Kidney epithelial cell (primary cell): ENCODE measurements at places on chromosomes 4 and X. TPM values are rescaled to one million over a fixed set of nuclear protein-coding genes. Genes with fewer than 3 reads are reported as not detected.

The ODAPH gene
- 0.41 and 0.63 TPM in 2 replicates for total RNA-seq

The TIMM8A gene
- 11.7 and 11.8 TPM in 2 replicates for total RNA-seq

The IL1RAPL1 gene
- total RNA-seq, result 0.07 TPM in 1 of 2 replicates, not detected in the other

The IGBP1 gene
- total RNA-seq, result 54.7 and 64.2 TPM in 2 replicates

The SLC26A1 gene
- 0.38 and 0.96 TPM in 2 replicates for total RNA-seq

The TMEM31 gene
- total RNA-seq, result not detected in 2 replicates

The CENPVL2 gene
- total RNA-seq, result 0.96 TPM in 1 of 2 replicates, not detected in the other

DNA sequence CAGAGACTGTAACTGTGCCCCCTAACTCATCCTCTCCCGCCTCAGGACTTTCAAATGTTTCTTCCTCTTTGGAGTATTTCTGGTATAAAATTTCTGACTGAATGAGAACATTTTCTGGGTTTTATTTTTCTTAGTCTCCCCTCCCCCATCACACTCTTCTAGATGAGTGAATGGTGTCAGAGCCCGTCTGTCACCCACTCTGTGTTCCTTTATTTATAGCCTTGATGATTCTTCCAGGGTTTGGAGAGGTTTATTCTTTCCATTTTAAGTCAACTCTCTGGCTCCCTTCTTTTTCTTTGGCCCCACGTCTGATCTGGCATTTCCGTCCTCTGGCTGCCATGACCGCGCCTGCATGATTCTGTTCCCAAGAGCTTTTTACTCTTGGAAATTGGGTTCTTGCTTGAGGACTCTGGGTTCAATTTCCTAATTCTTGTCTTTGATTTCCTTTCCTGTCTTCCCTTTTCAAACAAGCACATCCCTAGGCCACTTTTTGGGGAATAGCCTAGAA lies 128.8 kb downstream of the NSUN7 start:
- DNase-seq, result no peak

- no peak for DNase-seq
Observed at GRCh38 chrX:13717700-13718472, 16.5 kb downstream of the TRAPPC2 start.

DNA sequence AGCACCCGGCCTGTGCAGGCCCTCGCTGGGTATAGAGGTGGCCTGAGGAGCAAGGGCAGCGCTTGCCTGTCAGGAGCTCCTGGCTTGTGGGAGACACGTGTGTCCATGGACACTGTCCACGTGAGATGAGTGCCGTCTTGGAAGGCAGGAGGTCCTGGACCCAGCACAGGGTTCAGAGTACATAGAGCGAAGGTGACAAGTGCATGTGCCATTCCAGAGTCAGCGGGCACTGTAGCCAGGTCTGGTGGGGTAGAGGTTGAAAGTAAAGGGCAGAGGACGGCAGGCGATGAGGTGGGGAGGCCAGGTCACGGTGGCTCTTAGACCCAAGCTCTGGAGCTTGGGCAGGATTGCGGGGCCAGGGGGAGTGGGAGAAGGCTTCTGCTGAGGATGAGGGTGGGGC lies 28.4 kb upstream of the TADA2B start:
- no peak for DNase-seq

DNA sequence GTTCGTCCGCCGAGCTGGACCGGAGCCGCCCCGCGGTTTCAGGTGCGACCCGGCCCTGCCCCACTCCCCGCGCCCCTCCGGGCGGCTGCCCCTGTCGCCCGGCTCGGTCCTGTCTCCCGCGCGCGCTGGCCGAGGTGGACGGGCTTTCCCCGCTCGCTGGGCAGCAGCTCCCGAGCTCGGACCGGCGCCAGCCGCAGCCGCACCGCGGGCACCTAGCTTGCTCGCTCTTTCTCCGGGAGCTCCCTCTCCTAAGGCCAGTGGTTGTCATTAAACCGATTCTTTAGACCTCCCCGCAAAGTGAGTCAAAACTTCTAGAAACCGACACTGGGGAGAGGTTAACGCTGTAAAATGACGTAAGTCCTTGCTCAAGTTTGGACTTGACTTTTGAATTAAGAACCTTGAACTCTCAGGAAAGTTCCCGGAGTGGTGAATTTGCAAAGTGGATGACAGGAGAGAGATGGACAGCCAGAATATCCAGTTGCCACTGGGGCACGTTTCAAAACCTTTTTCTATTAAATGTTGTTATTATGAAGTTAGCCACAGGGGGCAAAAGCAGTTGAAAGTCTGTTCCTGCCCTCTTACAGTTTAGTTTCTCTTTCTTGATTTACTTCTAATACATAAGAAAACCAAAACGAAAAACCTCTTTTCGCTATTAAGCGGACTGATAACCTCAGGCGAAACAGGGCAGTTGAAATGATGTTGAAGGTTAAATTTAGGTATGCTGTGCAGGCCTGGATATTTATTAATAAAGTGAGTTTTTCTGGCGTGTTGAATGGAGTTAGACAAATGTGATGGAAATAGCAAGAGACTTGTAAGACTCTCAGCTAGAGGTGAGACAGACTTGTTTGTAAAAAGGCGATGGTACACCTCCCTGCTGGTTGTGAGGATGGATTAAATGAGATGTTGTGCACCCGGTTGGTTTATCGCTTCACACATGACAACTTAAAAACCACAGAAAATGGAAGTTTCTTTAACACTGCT lies 847 bp downstream of the PI4K2B start:
- DNase-seq, result no peak

DNA sequence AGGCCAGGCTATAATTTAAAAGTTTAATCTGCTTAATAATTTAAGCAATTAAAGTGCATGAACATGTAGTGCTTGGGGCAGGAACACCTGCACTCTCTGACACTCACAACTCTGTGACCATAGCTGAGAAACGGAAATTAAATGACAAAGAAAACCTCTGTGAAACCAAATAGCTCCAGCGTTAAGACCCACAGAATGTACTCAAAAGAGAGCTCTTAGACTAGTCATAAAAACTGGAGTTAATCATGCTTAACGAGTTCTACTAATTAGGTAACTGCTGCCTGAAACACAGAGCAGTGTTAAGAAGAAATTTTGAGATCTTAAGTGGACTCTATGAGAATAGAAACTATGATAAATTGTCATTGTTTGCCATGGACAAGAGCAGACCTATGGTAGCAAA lies 174.4 kb upstream of the SPIN4 start:
- no peak for DNase-seq

DNA sequence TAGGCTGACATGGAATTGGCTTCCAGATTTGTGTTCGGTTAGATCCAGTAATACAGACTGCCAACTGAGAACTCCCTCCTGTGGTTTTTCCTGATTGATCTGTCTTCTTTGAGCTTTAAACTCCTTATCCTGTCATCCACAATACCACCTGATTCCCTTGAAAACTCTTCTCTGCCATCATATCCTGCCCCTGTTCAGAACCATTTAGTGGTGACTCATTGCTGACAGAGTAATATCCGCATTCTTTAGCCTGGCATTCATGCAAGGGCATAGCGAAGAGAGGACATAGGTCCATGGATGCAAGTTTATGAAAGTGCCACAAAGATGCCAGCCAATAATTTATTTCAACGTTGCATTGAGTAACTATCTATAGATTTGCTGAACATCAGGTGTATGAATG lies 76.6 kb downstream of the ITIH6 start:
- no peak for DNase-seq

- DNase-seq, result peak; percentile 25
Observed at GRCh38 chrX:47030339-47030738, 47.9 kb upstream of the RGN start.

- no peak for DNase-seq
Observed at GRCh38 chr4:84855774-84856173, 110.7 kb downstream of the WDFY3 start.

DNA sequence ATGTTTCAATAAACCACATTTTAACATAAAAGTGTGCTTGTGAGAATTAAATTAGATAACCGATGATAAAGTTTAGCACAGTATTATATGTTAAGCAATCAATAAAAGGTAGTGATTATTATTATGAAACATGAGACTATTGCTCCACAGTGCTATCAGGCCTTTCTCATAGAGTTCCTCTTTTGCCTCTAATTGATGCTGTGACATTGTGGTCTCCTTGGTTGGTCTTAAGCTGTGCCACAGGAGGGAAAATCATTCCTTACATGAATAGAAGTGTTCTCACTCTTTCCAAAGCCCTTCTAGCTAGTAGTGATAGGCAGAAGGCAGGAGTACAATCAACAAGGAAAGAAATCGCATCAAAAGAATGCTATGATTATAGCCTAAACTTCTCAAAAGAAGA lies 9.2 kb upstream of the PDHA2 start:
- DNase-seq, result no peak
